Stimulated activated CD8-positive, alpha-beta memory T cell treated with anti-CD3 and anti-CD28 coated beads, Interleukin-7, amount 100 ng/mL, for 48 hours (primary cell): ENCODE measurements at places on chromosomes 6 and 20.

GRCh38 chr6:140980265-140980887 is 1152.3 kb upstream of the GJE1 start:
- no peak for DNase-seq

- DNase-seq = no peak
Observed at GRCh38 chr20:14820771-14821170, 483.4 kb upstream of the FLRT3 start.

DNA sequence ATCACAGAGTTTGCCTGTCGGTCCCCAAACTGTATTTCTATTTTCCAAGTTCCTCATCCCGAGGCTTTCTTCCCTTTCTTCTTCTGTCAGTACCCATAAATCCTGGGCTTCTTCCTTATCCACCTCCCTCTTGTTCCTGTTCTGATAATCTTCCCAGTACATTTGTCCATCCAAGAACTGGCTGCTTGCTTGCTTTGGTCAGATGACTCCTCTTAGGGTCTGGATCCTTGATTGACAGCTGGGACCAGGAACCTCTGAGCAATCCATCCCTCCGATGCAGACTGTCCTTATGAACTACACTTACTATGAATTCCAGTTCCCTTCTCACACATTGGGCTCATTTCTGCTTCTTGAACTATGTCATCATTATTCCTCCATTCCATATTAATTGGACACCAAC is 275.3 kb upstream of the CITED2 start:
- no peak for DNase-seq

DNA sequence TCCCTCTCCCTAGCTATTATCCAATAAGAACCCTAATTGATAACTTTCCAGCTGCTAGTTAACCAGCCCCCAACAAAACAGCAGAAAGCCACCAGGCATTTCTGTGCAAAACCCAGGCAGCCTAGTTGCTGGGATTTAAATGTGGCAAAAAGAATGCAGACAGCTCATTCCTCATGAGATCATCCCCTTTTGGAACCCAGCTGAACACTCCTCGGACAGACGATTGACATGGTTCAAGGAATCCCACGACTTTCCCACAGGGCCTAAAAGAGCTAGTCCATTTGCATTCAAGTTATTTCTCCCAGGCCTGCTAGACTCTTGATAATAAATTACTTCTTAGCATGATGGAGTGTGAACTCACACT is 24.0 kb downstream of the JAG1 start:
- no peak for DNase-seq
